Stomach (tissue), 19 donors: ENCODE measurements at places on chromosomes 5 and 9.

DNA sequence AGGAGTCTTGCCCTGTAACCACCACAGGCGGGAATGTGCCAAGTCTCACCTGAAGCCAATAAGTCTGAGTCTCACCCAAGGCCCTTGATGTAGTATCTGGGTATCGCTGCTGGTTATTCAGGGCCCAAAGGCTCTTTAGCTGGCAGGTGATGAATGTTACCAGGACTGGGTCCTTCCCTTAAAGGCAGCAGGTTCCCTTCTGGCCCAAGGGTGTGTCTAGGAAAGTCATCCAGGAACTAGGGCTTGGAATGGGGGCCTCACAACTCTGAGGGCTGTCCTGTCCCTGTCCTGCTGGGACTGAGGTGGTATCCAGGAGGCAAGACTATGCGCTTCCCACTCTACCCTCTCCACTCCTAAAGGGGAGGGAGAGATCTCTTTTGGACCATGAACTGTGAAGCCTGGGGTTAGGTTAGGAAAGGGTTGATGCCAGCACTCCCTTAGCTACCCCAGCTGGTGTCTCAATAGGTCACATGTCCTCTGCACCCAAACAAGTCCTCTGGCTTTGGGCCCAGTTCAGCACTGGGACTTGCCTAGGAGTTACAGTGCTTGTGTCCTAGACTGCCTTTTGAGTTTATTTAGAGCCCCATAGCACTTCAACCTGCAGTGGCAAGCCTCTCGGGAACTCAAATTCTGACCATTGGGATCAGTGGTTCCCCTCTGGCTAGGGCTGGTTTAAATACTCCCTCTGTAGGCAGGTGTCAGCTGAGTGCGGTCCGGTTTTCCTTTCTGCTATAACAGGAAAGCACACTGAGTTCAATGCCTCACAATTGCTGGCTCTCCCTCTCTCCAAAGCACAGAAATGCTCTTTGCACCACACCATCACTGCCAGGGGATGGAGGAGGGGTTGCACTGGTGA, 22.5 kb upstream of the RANBP3L start:
- no peak for DNase-seq
- H3K4me1 ChIP-seq, result no peaks in the 10 kb centered on the region
- no peak overlapping the region for H3K27ac ChIP-seq
- H3K4me3 ChIP-seq, result no peak overlapping the region
- no peaks in the 10 kb centered on the region for H3K36me3 ChIP-seq

- no peak overlapping the region for H3K4me3 ChIP-seq
- peaks cover 7% of the 10 kb centered on the region for H3K4me1 ChIP-seq
- H3K27me3 ChIP-seq, result no peaks in the 10 kb centered on the region
- no peaks in the 10 kb centered on the region for H3K36me3 ChIP-seq
- no peak for DNase-seq
- H3K27ac ChIP-seq, result no peak overlapping the region
Measured at GRCh38 chr5:122385286-122385685, 73.2 kb downstream of the SNCAIP start.

- H3K4me1 ChIP-seq, result peaks cover 30% of the 10 kb centered on the region
- H3K36me3 ChIP-seq, result no peaks in the 10 kb centered on the region
- no peak overlapping the region for H3K4me3 ChIP-seq
- no peak overlapping the region for H3K27ac ChIP-seq
- no peak for DNase-seq
- H3K27me3 ChIP-seq, result no peaks in the 10 kb centered on the region
Measured at GRCh38 chr5:72245546-72245945, 74.5 kb downstream of the MRPS27 start.

DNA sequence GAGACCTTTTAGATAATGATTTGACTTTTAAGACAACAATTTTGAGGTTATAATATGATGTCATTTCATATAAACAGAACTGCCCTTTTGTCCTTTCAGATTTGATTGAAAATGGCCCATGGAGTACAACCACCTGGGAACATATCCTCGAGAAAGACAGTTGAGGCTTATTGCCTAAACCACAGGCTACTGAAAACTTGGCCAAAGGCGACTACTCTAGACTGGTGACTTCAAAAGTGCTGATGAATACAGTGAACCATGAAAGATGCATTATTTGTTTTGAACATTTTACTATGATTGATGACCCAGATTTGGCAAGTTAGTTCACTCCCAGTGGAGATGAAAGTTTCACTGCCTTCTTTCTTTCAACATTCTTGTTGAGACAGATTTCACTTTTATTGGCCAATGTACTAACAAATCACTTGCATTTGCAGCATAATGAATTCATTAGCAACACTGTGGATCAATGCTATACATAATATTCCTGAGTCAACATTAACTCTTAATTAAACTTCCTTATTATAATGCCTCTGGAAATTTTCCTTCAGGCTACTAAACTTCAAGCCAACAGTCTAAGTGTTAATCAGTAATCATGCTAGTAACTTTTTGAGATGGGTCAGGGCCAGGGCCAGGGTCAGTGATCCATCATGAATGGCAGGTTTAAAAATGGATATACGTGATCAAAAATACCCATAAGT, 480.3 kb downstream of the RAB3C start:
- peaks cover 34% of the 10 kb centered on the region for H3K4me1 ChIP-seq
- H3K4me3 ChIP-seq, result no peak overlapping the region
- no peaks in the 10 kb centered on the region for H3K36me3 ChIP-seq
- H3K27me3 ChIP-seq, result no peaks in the 10 kb centered on the region
- no peak overlapping the region for H3K27ac ChIP-seq

DNA sequence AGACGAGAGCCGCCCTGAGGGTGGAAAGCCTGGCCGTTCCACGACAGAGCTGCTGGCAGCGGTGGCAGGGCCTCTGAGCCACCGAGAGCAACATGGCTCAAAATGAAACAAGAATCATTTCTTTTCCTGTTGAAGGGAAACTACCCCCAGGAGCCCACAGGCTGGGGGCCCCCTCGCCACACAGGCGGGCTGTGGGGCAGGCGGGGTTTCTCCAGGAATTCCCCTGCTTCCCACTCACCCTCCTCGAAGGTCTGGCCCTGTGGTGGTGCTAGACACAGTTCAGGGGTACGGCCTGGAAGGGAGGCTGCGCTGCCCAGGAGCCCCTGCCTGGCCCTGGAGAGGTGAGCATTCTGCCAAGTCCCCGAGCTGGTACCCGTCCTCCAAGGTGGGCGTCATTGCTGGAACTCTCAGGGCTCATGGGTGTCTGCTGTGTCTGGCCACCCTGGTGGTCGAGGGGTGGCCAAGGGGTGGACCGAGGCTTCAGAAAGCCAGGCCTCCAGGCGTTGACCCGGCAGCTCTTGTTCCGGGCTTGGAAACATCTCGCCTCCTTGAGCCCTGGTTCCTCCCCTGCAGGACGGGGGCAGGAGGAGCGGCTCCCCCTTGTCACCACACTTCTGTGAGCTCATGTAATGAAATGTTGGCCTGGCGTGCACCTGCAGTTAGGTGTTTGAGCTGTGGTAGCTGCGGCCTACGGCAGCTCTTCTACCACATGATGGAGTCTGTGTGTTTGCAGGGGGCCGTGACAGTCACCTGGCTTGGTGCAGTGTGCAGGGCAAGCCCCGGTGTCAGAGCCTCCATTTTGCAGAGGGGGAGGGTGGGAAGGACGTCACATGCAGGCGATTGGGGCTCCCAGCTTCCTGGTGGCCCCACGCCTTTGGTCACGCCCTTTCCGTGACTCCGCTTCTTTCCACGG, 65.3 kb downstream of the RXRA start:
- H3K4me1 ChIP-seq, result peaks cover 71% of the 10 kb centered on the region
- no peaks in the 10 kb centered on the region for H3K36me3 ChIP-seq
- H3K4me3 ChIP-seq, result no peak overlapping the region
- DNase-seq, result no peak
